ENCODE measurements at places on chromosomes 2 and 18. TPM values are rescaled to one million over a fixed set of nuclear protein-coding genes. Genes with fewer than 3 reads are reported as not detected.

Gene SPP2
- not detected for total RNA-seq

Gene DSC1
- total RNA-seq: not detected

Gene MYO3B
- not detected for total RNA-seq

Gene LAMA1
- 2.6 TPM for total RNA-seq

Gene HOXD10
- total RNA-seq: 25.1 TPM

GRCh38 chr2:32611366-32611765 is 16.5 kb upstream of the TTC27 start:
- no peak for DNase-seq

GRCh38 chr2:235827585-235827992 is 333.7 kb downstream of the AGAP1 start:
- DNase-seq: no peak

GRCh38 chr2:1769703-1770422 is 25.5 kb upstream of the PXDN start:
- DNase-seq: peak; percentile 88

GRCh38 chr2:195214072-195214471 is 443.0 kb upstream of the SLC39A10 start:
- no peak for DNase-seq

GRCh38 chr18:43588838-43589237 is 311.5 kb upstream of the SYT4 start:
- DNase-seq: no peak

DNA sequence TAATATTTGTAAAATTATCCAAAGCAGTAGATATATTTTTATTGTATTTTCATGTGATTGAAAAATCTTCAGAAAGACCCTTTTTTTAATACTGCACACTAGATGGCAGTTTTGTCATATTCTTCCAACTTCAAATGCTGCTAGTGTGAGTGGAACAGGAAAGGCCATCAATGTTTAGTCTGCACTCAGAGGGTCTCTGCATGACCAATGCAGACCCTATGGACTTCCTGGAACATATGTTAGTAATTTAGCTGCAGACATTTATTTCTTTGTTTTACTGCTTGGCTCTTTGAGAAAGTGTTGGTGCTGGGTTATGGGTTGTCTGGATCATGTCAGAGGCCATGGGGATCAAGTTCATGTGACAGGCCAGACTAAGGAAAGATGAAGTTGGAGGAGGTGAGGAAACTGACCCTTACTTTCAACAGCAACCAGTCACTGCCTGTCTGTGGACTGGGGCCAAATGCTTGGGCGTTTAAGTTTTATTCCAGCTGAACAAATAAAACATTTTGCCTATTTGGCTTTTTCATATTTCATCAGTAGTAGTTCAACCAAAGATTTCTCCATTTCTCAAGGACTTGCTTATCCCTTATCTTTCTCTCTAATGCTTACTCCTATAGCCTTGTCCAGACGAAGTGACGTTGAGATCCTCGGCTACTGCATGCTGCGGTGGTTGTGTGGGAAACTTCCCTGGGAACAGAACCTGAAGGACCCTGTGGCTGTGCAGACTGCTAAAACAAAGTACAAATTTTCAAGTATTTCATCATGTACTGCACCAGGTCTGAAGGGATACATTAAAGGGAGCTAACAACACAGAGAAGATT is 84.8 kb downstream of the VRK2 start:
- DNase-seq: no peak

Data from transverse colon (tissue), 4 donors.